ENCODE measurements at places on chromosomes 6 and 20. TPM values are rescaled to one million over a fixed set of nuclear protein-coding genes. Genes with fewer than 3 reads are reported as not detected.

Gene MUCL3
- total RNA-seq = not detected

Gene ACTL10
- 0.46 TPM for total RNA-seq

Gene TFAP2D
- total RNA-seq = not detected

Gene C20orf141
- total RNA-seq = not detected

Gene RGS17
- total RNA-seq = 0.43 TPM

Gene HSPA12B
- total RNA-seq = 9.2 TPM

Gene SLC16A10
- total RNA-seq = 5.0 TPM

Gene FOXQ1
- total RNA-seq = not detected

Gene SAMD5
- total RNA-seq = 3.0 TPM

Gene HCRTR2
- not detected for total RNA-seq

Gene CRYBG1
- total RNA-seq = 1.7 TPM

Measured in cardiac septum (tissue), 1 donor.